ENCODE measurements at places on chromosomes 13 and 19.

- peak; percentile 9 for DNase-seq
These were observed 887 bp downstream of the CDADC1 start for GRCh38 chr13:49248622-49249002.

- no peak for DNase-seq
These were observed 355.9 kb downstream of the DCT start for GRCh38 chr13:94123557-94123956.

GRCh38 chr13:88704600-88705275 lies 1033.6 kb downstream of the SLITRK5 start:
- no peak for DNase-seq

GRCh38 chr13:100790405-100790804 lies 115.8 kb upstream of the TMTC4 start:
- DNase-seq = no peak

- peak; percentile 35 for DNase-seq
These were observed 3.0 kb upstream of the HIPK4 start for GRCh38 chr19:40392894-40393517.

DNA sequence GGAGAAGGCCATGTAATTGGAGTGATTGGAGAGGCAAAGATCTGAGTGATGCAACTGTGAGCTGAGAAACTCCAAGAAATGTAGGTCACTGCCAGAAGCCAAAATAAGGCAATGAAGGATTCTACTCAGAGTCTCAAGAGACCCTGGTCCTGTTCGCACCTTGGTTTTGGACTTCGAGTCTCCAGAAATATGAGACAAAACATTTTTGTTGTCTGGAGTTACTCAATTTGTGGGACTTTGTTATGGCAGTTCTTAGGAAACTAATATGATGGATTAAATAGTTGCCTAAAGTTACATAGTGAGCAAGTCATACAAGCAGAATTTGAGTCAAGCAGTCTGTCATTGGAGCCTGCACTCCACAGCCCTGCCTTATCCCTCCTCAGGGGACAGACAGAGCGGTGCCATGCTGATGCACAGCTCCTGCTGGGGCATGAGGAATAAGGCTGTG lies 104.2 kb downstream of the ITGBL1 start:
- no peak for DNase-seq

GRCh38 chr13:22031702-22032286 lies 360.9 kb downstream of the FGF9 start:
- DNase-seq = no peak

DNA sequence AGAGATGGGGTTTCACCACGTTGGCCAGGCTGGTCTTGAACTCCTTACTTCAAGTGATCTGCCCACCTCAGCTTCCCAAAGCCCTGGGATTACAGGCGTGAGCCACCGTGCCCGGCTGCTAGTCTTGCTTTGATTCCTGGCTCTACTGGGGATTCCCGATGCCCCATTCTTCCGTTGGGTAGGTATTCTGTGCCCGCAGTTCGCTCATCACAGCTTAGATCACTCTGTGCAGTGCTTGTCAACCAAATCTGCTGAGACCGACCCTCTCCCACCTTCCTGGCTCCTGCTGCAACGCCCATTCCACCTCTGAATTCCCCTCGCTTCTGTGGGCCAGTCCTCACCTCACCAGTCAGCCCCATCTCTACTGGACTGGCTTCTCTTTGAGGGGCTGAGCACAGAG lies 4.6 kb upstream of the ZNF414 start:
- DNase-seq = no peak

- no peak for DNase-seq
These were observed 22.9 kb downstream of the BICRA start for GRCh38 chr19:47631681-47632446.

DNA sequence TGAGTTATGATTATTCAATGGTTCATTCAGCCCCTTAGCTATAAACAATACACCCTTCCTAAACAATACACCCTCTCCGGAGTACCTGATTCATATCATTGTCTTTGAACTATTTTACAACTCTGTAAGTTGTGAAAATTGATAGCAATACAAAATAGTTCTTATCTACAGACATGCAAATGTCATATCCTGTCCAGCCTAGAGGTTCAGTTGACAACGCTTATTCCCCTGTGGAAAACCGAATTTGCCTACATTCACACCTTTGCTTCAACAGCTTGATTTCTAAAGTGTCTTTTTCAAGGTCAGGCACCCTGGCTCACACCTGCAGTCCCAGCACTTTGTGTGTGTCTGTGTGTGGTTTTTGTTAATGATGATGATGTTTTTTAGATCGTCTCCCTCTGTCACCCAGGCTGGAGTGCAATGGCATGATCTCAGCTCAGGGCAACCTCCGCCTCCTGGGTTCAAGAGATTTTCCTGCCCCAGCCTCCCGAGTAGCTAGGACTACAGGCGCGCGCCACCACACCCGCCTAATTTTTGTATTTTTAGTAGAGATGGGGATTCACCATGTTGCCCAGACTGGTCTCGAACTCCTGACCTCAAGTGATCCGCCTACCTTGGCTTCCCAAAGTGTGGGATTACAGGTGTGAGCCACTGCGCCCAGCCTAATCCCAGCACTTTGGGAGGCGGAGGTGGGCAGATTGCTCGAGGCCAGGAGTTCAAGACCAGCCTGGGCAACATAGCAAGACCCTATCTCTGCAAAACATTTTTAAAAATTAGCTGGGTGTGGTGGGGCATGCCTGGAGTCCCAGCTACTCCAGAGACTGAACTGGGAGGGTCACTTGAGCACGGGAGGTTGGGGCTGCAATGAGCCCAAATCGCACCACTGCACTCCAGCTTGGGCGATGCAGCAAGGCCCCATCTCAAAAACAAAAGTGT lies 9.6 kb downstream of the C19orf53 start:
- no peak for DNase-seq

- no peak for DNase-seq
These were observed 173.5 kb downstream of the KCNRG start for GRCh38 chr13:50188696-50189095.

- DNase-seq = no peak
These were observed 860.3 kb downstream of the DIAPH3 start for GRCh38 chr13:59303433-59303832.

DNA sequence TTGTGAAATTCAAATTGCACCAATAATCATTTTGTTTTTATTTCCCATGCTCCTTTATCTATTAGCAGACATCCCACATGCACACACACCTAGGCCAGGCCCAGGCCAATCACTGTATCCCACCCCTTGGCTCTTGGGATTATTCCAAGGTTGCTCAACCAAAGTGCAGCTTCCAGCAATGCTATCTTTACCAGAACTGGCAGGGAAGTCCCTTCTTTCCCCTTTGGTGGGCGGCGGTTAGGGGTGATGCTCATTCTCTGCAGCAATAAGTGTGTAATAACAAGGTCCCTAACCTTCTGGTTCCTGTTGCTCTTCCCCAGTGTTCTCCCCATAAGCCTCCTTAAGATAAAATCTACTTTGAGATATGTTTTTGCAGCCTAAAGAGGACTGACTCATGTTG lies 18.3 kb upstream of the KCTD12 start:
- DNase-seq = no peak
